ENCODE measurements at places on chromosomes 4 and X. TPM values are rescaled to one million over a fixed set of nuclear protein-coding genes. Genes with fewer than 3 reads are reported as not detected.

DNA sequence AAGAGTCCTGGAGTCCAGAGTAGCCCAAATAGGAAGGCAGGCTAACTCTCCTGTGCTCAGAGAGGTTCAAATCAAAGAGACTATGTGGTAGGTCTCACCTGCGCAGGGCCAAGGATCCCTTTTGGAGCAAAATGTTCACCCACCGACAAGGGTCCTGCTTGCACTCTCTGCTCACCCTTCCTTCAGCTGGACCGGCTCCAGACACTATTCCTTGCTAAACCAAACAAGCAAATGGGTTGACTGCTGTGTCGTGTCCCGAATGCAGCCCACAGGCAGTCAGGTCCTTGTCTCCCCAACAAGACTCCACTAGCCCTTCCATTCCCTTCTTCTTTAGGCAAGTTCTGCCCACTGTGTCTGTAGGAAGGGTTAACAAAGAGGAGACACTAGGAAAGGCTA is 760 bp downstream of the TRMT2B start:
- no peak for DNase-seq

DNA sequence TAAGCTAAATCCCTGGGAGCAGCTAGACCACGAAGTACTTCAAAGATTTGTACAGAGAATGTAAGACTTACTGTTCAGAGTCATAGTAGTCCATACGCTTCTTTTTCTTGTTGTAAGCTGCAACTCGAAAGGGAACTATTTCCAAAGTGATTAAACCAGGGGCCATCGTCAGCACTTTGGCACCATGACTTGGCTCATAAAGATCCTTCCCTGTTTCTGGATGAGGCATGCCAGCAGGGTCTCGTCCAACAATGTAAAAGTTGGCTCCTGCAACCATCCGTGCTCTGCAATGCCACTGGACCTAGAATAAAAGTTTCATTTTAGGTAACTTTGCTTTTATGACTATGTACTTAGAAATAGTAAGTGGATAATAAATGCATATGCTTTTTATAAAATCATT is 88.5 kb downstream of the PAPSS1 start:
- DNase-seq = peak; percentile 54

DNA sequence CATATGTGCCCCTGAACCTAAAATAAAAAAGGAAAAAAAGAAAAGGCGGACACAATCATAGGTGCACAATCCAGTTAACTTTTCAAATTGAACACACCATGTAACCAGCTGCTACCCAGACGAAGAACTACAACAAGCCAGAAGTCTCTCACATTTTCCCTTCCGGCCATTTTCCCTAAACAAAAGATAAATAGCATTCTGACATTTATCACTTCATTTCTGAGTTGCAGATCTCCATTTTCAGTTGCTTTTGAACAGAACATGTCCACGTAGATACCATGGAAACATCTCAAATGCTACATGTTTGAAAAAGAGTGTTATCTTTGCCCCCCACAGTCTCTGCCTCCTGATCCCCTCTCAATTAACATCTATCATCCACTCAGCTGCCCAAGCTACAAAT is 29.2 kb upstream of the CABS1 start:
- peak; percentile 73 for DNase-seq

DNA sequence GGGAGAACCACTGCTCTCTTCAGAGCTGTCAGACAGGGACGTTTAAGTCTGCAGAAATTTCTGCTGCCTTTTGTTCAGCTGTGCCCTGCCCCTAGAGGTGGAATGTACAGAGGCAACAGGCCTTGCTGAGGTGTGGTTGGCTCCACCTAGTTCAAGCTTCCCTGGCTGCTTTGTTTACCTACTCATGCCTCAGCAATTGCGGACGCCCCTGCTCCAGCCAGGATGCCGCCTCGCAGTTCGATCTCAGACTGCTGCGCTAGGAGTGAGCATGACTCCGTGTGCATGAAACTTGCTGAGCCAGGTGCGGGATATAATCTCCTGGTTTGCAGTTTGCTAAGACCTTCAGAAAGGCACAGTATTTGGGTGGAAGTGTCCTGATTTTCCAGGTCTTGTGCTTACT is 70.9 kb downstream of the MAGEB5 start:
- no peak for DNase-seq

- no peak for DNase-seq
These were observed 50.6 kb downstream of the ENPEP start for GRCh38 chr4:110526589-110526988.

- DNase-seq = no peak
These were observed 125.7 kb downstream of the ZNF827 start for GRCh38 chr4:145812919-145813318.

- no peak for DNase-seq
These were observed 6.9 kb downstream of the CTBP1 start for GRCh38 chr4:1241936-1242505.

RAB39B gene
- total RNA-seq = 0.63 TPM

RGN gene
- 7.1 TPM for total RNA-seq

DNA sequence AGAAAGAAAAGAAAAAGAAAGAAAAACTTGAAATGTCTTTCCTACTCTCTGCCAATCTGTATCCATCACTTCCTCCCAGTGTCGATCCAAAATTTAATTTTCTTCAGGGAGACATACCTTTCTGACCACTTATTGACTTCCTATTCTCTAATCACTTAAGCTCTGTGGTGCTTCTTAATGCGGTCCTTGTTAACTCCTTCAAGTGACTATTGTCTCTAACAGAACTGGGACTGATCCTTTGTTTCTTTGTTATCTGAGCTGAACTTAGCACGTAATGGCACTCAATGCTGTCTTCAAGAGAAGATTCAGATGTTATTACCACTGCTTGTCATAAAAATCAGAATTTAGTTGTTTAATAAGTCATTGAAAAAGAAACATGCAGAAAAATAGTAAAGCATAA is 31.2 kb downstream of the LARP7 start:
- DNase-seq = no peak

IDH3G gene
- 58.5 TPM for total RNA-seq

DNA sequence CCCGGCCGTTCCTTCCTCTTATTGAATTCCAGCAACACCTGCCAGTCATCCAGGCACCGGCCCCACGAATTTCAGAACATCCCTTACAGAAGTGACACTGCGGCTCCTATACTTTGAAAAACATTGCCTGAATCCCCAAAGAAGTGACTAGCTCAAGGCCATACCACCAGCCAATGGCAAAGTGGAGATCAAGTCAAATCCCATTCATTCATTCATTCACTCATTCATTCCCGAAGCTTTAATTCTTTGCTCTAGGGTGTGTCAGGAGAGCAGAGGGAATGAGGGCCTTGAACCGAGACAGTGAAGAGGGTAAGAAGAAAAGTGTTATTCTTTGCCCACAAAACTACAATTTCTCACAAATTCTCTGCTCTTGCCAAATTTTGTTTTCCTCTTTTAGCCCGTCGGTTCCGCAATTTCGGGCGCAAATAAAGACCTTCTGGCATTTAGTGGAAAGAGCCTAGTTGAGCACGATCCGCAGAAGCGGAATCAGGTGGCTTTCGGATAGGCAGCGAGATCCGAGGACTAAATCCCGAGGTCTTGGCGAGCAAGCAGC is 824 bp upstream of the HMGB3 start:
- DNase-seq = no peak

ETDC gene
- total RNA-seq = not detected

PRR32 gene
- total RNA-seq = not detected

CAPN6 gene
- total RNA-seq = 6.6 TPM

FOXO4 gene
- 13.9 TPM for total RNA-seq

GRCh38 chr4:4866124-4866865 is 6.8 kb downstream of the MSX1 start:
- DNase-seq = peak; percentile 47

GRCh38 chr4:11428231-11428898 is at the start of gene HS3ST1:
Gene HS3ST1 (minus strand): TSS chr4:11428894. CDS start chr4:11400005, 28,889 bp downstream.
- no peak for DNase-seq

DNA sequence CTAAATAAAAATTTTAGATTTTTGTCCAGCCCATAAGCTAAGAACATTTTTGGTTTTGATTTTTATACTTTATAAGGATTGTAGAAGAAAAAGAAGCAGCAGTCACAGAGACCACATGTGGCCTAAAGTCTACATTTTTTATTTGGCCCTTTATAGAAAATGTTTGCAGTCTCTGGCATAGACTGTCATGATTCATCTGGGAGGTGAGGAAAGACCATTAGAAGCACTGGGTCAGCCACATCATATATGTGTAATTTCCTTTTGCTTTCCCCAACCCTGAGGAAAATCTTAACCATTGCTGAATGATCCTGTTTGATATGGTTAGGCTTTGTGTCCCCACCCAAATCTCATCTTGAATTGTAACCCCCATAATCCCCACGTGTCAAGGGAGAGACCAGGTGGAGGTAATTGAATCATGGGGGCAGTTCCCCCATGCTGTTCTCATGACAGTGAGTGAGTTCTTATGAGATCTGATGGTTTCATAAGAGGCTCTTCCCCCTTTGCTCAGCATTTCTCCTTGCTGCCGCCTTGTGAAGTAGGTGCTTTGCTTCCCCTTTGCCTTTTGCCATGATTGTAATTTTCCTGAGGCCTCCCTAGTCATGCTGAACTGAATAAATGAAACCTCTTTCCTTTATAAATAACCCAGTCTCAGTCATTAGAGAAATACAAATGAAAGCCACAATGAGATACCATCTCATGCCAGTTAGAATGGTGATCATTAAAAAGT is 12.1 kb upstream of the COPS4 start:
- DNase-seq = no peak

GRCh38 chrX:97909245-97909644 is 1025.5 kb downstream of the RPA4 start:
- DNase-seq = no peak

DNA sequence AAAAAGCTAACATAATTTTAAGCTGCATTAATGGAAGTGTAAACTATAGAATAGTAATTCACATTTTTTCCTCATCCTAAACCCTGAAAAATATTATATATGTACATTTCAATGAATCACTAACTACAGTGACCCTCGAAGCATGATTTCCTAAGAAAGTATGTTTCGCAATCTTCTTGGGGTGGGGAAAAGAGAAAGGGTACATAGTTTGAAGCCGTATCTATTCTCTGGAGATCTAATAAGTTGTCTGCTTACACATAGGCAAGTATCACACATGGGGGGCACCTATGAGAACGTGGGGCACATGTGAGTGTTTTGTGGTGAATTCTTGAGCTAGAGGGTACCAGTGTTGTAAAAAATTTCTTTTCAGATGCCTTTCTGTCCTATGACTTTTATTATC is 71.2 kb downstream of the JADE1 start:
- peak; percentile 18 for DNase-seq

ADRA2C gene
- total RNA-seq = 5.4 TPM

DNA sequence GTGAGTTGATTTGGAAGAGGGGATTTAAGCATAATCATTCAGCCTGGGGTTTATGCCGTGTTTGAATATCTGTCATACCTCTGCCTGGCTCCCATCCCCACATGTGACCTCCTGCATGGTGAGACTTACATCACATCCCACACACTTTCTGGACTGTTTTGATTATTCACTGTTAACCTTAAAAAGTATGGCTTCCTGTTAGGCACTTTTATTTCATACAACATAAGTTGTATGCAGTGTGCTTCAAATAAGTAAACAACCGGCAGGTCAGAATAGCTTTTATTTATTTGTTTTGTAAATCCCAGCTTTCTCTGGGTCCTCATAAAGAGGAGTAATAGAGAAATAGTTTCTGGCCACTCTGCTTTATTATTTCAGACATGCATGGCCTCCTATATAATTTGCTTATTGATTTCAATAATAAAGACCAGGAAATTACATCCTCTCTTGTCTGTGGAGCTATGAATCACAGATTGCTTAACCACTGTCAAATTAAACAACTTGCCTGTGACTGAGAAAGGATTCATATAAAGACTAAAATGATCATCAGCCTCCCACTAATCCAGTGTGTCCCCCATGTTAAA is 376.8 kb upstream of the ZFP42 start:
- DNase-seq = no peak

GRCh38 chr4:3414421-3415279 is 27.1 kb upstream of the HGFAC start:
- peak; percentile 52 for DNase-seq

F8A1 gene
- 58.0 TPM for total RNA-seq

- peak; percentile 59 for DNase-seq
These were observed 37.5 kb downstream of the PGRMC1 start for GRCh38 chrX:119273420-119274192.

OTUD6A gene
- not detected for total RNA-seq

GRCh38 chr4:187908079-187908561 is 87.5 kb upstream of the ZFP42 start:
- DNase-seq = peak; percentile 57

DNA sequence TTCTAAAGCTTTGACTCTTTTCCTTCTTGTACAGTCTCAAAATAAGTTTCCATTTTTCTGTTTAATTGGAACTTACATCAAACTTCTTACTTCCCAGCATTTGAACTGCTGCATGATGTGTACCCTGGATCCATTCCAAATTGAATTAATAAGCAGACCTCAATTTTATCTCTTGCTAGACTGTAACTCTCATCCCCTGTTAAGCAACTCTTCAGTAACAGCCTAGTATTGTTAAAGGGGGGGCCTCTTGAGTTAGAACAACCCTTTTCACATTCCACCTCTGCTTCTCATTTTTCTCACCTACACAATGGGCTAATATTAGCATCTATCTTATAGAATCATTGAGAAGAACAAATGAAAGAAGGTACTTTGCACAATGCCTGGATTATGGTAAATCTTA is 169.4 kb downstream of the IL1RAPL1 start:
- DNase-seq = peak; percentile 20

GRCh38 chr4:73684097-73684496 is 56.3 kb upstream of the CXCL8 start:
- no peak for DNase-seq

- no peak for DNase-seq
These were observed 940 bp upstream of the DCTD start for GRCh38 chr4:182918044-182918607.

DNA sequence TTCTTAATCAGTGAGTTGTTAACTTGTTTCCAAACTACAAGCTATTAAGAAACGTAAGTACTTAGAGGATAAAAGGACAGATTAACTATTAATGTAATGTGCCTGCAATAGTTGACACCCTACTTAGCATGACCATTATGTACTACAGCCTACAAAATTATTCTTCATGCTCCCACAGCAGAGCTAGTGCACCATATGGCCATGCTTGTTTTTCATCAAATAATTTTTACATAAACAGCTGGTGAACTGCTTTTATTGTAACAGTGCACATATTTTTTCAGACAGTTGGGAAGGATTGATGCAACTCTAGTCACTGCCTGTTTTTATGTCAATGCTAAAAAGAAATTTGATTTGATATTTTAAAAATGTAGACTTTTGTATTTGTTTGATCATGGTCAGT is 10.2 kb upstream of the MAGEB10 start:
- peak; percentile 3 for DNase-seq

GRCh38 chr4:26621366-26621765 is 37.5 kb downstream of the TBC1D19 start:
- no peak for DNase-seq
